Hepatocyte (in vitro differentiated cells): ENCODE measurements at places on chromosomes 12 and 14. TPM values are rescaled to one million over a fixed set of nuclear protein-coding genes. Genes with fewer than 3 reads are reported as not detected.
A peak's percentile ranks its signal among the peaks of the same experiment; 100 is the strongest.

The TSPAN9 gene
- 35.3 and 38.6 TPM in 2 replicates for total RNA-seq

GRCh38 chr12:104319918-104320626 is 16.5 kb downstream of the EID3 start:
- DNase-seq, result no peak
- no peak overlapping the region for H3K4me3 ChIP-seq
- H3K36me3 ChIP-seq, result peaks cover 4% of the 10 kb centered on the region
- H3K27me3 ChIP-seq, result no peaks in the 10 kb centered on the region
- no peaks in the 10 kb centered on the region for H3K4me1 ChIP-seq

DNA sequence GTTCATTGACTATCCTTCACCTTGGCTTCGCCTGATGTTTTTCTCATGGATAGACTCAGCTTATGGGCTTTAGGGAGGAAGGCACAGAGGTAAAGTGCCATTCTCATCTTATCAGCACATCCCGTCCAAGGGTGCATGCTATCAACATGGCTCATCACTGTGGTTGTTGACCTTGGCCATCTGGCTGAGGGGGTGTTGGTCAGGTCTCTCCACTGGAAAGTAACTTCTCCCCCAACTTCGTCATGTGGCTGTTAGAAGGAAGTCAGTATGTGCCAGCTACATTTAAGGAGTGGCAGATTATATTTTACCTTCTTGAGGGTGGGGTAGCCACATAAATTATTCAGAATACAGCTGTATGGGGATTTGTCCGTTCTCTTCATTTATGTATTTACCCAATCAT is 68.9 kb downstream of the EML1 start:
- no peak for DNase-seq
- peaks cover 2% of the 10 kb centered on the region for H3K36me3 ChIP-seq
- no peaks in the 10 kb centered on the region for H3K4me1 ChIP-seq
- H3K27ac ChIP-seq, result no peak overlapping the region

DNA sequence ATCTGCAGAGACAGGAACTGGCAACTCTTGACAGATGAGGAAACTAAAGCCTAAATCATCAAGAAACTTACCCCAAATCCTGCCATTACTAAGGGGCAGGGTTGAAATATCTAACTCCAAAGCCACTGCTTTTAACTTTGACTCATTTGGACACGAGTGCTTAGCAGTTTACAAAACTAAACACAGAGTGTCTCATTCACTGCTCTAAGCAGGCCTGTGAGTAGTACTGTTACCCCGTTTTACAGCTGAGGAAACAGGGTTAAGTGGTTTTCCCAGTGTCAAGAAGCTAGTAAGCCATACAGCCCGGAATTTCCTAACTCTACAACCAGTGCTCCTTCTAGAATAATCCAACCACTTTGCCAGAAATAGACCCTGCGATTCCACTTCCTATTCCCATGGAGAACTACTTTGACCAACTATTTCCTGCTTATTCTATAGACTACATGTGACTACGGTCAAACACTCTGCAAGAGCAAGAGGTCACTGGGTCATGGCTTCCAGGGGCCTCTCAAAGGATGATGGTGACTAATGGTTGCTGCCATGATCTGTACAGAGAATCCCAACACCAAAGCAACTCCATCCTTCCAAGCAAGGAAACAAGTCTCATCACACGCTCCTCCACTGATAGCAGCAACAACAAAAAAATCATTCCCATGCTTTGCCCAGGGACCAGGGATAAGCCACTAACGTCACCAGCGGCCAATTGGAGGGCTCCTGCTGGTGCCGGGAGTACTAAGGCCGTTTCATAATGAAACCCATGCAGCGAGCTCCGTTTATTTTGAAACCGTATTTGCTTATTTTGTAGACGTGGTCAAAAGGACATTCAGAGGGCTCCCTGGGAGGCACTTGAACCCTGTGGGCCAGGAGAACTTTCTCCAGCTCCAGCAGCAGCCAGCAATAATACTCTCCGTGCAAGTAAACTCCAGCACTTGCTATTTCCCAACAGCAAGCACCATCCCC is 56.3 kb downstream of the NUAK1 start:
- peaks cover 25% of the 10 kb centered on the region for H3K4me1 ChIP-seq
- no peak overlapping the region for H3K4me3 ChIP-seq
- no peaks in the 10 kb centered on the region for H3K27me3 ChIP-seq
- no peaks in the 10 kb centered on the region for H3K36me3 ChIP-seq
- no peak overlapping the region for H3K27ac ChIP-seq

DNA sequence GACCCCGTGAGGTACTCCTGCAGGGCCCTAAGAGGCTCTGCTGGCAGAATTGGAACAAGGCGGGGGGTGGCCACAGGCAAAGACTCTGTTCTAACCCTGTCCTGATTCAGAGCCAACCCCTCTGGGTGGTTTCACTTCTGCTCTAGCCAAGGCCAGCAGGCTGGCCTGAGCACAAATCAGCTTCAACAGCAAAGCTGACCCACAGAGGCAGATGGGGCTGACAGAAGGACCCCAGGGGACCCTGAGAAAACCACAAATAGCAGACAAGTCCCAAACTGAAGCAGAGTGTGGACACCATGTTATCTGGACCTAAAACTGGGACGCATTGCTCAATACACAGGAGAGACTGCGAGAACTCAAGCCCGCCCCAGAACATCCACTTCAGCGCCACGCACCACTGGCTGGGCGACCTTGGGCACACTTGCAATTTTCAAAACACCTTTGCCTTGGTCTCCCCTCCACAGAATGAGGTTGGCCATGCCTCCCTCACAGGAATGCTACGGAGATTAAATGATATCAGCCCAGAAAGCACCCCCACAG is 76.4 kb upstream of the DICER1 start:
- no peak for DNase-seq
- peaks cover 29% of the 10 kb centered on the region for H3K4me1 ChIP-seq
- H3K27me3 ChIP-seq, result no peaks in the 10 kb centered on the region
- H3K36me3 ChIP-seq, result no peaks in the 10 kb centered on the region
- H3K4me3 ChIP-seq, result no peak overlapping the region
- H3K27ac ChIP-seq, result no peak overlapping the region

DNA sequence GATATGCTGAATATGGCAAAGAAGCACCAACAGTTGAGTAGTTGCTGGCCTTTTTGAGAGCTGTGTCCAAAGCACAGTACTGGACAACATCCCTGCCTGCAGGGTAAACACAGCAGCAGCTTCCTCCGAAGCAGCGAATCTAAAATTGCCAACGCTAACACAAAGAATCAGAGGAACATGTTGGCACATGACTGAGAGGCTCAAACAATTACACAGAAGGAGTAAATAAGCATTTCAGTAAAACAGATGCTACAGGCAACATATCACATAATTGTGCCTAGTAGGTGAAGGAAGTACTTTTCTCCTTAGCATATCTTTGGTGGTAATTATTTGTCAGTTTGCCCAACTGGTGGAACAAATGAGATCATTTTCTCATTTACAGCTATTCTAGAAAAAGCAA is 52.1 kb downstream of the KICS2 start:
- H3K36me3 ChIP-seq, result no peaks in the 10 kb centered on the region
- no peaks in the 10 kb centered on the region for H3K27me3 ChIP-seq
- no peak overlapping the region for H3K27ac ChIP-seq
- H3K4me1 ChIP-seq, result no peaks in the 10 kb centered on the region

GRCh38 chr12:1918081-1918883 is at the start of gene CACNA2D4:
CACNA2D4 (minus strand) TSS chr12:1918652; CDS start chr12:1918473, 179 bp downstream.
- H3K36me3 ChIP-seq, result no peaks in the 10 kb centered on the region
- no peak within 1 kb of the TSS for H3K4me3 ChIP-seq
- peak; percentile 20 for DNase-seq
- H3K4me1 ChIP-seq, result peaks cover 15% of the 10 kb centered on the region
- peak within 1 kb of the TSS; percentile 38 for H3K27ac ChIP-seq

DNA sequence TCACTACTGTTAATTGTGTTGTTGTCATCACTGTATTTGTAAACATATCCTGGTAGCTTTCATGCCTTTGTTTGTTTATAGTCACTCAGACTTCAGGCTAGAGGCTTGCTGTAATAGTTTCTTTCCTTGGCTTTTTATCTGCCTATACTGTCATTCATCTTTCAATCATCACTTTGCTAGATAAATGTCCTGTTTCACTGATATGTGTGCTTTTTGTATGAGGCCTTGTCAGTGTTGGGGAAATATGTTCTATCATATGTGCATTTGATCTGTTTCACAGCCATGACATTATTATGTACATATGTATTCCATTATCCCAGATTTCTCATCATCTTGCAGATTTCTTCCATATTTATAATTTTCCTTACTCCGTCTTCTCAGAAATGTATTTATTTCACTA is 558.9 kb upstream of the LRFN5 start:
- H3K4me3 ChIP-seq, result no peak overlapping the region
- no peaks in the 10 kb centered on the region for H3K36me3 ChIP-seq
- no peak for DNase-seq
- no peaks in the 10 kb centered on the region for H3K4me1 ChIP-seq
- H3K27me3 ChIP-seq, result no peaks in the 10 kb centered on the region

The CLEC6A gene
- not detected in 2 replicates for total RNA-seq

The RND1 gene
- total RNA-seq, result 25.8 and 39.1 TPM in 2 replicates

DNA sequence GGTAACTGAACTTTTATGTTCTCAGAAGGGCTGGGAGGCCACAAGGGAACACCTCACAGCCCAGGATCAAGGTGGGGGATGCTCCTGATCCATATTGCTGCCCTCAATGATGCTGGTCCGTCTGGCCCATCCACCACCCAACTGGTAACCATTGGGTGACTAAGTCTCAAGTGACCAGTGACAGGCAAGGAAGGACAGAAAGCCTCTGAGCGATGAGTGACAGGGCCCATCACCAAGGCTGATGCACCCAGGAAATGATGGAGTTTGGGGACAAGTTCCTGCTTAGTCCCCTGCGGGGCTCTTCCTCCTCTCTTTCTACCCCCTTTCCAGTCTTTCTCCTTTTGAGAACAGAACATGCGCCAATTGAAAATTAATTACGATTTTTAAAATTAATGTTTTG is 2.6 kb upstream of the MMP19 start:
- no peak for DNase-seq
- no peak overlapping the region for H3K4me3 ChIP-seq
- no peak overlapping the region for H3K27ac ChIP-seq
- H3K4me1 ChIP-seq, result peaks cover 15% of the 10 kb centered on the region
- H3K36me3 ChIP-seq, result no peaks in the 10 kb centered on the region

- H3K27me3 ChIP-seq, result no peaks in the 10 kb centered on the region
- no peak overlapping the region for H3K27ac ChIP-seq
- no peak overlapping the region for H3K4me3 ChIP-seq
- no peaks in the 10 kb centered on the region for H3K36me3 ChIP-seq
These were observed 102.4 kb downstream of the CCDC91 start for GRCh38 chr12:28292699-28293098.

The ADAM21 gene
- total RNA-seq, result 0.43 TPM in 1 of 2 replicates, not detected in the other

GRCh38 chr14:51697848-51698247 is 46.1 kb downstream of the FRMD6 start:
- no peaks in the 10 kb centered on the region for H3K27me3 ChIP-seq
- no peak for DNase-seq
- no peak overlapping the region for H3K4me3 ChIP-seq

GRCh38 chr12:27436029-27436428 is 10.5 kb upstream of the SMCO2 start:
- no peak overlapping the region for H3K4me3 ChIP-seq
- H3K27me3 ChIP-seq, result no peaks in the 10 kb centered on the region
- DNase-seq, result no peak
- H3K4me1 ChIP-seq, result peaks cover 4% of the 10 kb centered on the region
- no peaks in the 10 kb centered on the region for H3K36me3 ChIP-seq
- no peak overlapping the region for H3K27ac ChIP-seq

The KIF5A gene
- total RNA-seq, result 0.03 and 0.16 TPM in 2 replicates

DNA sequence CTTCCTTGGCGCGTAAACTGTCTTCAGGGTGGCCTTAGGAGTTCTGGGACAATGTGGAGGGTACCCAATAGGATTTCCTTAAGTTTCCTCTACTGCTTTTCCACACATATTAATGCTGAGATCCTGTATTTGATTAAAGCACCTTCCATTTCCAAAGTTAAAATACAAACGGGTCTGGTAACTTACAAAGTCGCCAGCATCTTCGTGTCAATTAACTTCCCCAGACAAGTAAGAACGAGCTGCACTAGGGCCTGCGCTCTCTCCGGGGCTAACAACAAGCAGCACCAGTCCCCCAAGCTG is 130.9 kb downstream of the NDUFA12 start:
- no peak overlapping the region for H3K27ac ChIP-seq
- H3K4me1 ChIP-seq, result peaks cover 10% of the 10 kb centered on the region
- peaks cover 59% of the 10 kb centered on the region for H3K27me3 ChIP-seq
- H3K4me3 ChIP-seq, result peak overlapping the region; percentile 36
- no peaks in the 10 kb centered on the region for H3K36me3 ChIP-seq

The OR10G2 gene
- not detected in 2 replicates for total RNA-seq

The DDX24 gene
- 127 and 134 TPM in 2 replicates for total RNA-seq

The TPH2 gene
- not detected in 2 replicates for total RNA-seq

GRCh38 chr12:64510667-64511066 is 58.7 kb downstream of the TBK1 start:
- no peak overlapping the region for H3K27ac ChIP-seq
- no peaks in the 10 kb centered on the region for H3K36me3 ChIP-seq
- no peak overlapping the region for H3K4me3 ChIP-seq
- no peaks in the 10 kb centered on the region for H3K27me3 ChIP-seq

DNA sequence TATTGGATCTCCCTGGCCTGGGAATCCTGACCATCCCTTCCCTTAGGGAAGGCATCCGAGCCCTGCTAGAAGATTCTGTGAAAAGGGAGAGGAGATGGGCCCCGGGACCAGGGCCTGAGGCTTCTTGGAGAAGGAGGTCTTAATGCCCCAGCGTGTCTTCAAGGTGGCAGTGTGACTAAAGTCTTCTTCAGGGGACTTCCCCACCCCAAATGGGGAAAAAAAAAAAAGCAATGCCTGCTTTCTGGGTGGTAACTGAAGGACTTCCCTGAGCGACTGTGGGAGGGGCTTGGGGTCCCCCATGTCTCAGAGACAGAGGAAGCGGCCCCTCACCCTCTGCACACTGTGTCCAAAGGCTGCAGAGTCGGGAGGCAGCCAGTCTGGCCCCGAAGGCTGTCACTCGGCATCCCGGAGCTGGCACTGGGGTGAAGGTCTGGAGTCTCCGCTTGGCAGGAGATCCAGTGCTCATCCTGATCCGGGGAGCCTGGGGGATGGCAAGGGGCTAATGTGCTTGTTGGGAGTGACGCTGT is 7.8 kb upstream of the PGF start:
- DNase-seq, result no peak
- H3K27me3 ChIP-seq, result no peaks in the 10 kb centered on the region
- no peaks in the 10 kb centered on the region for H3K36me3 ChIP-seq

DNA sequence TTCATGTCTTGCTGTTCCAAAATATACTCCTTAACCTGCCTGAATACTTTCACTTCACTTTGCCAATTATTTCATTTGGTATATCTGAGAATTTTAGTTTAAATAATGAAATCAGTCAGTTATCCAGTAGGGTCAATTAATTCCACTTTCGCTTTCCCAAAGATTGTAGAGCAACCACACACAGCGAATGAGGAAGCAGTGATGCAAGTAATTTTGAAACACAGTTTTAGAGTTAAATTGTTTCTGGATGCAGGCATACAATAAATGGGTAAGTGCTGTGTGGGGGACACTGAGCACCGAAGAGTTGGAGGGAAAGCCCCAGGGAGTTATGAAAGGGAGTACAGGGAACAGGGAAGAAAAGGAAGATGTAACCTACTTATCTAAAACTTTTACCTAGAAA is 62.8 kb downstream of the TSHR start:
- no peaks in the 10 kb centered on the region for H3K4me1 ChIP-seq
- H3K27ac ChIP-seq, result no peak overlapping the region
- DNase-seq, result no peak
- no peaks in the 10 kb centered on the region for H3K27me3 ChIP-seq

The ABHD4 gene
- 30.7 and 33.9 TPM in 2 replicates for total RNA-seq

The SLC2A13 gene
- 20.0 and 21.1 TPM in 2 replicates for total RNA-seq
